H54 (cell line): ENCODE measurements at places on chromosomes 3 and 15.

- no peak for DNase-seq
Observed at GRCh38 chr3:42529468-42529867, 27.0 kb downstream of the VIPR1 start.

GRCh38 chr15:71679793-71680353, 130.5 kb upstream of the NR2E3 start:
- no peak for DNase-seq

- DNase-seq: no peak
Observed at GRCh38 chr15:98860281-98861041, 147.1 kb downstream of the PGPEP1L start.

GRCh38 chr3:10223676-10224639, 24.3 kb upstream of the TATDN2 start:
- no peak for DNase-seq

DNA sequence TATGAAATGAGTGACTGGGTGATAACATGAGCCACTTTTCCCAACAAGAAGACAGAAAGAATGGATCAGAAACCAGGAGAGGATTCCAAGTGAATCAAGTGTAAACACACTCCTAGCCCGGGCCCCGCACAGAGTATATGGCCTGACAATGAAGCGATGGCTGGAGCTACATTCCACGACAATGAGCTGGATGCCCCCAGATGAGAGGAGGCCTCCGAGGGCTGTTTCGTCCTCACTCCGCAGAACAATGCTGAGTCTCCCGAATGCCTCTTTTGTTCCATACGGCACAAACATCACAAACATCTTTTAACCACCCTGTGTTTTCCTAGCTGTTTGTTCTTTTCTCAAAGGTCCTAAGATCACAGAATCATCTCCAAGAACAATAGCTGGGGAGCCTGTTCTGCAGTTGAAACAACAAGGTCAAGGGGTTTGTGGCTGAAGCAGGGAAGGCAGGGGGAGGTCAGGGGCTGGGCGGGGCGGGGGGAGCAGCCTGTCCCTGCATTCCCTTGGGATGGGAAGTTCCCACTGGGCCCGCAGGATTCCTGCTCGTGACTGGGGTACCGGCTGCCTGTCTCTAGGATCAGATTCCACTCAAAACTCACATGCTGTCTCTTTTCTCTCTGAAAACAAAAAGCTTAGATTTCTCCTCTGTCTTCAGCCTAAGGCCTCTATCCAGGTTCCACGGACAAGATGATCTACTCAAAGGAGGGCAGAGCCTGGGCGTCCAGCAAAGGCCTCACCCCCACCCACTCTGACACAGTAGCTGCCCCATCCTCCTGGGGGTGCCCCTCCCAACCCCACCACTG, 151.3 kb downstream of the XXYLT1 start:
- DNase-seq: peak; percentile 93

GRCh38 chr3:188486126-188486525, 332.2 kb downstream of the LPP start:
- DNase-seq: no peak

DNA sequence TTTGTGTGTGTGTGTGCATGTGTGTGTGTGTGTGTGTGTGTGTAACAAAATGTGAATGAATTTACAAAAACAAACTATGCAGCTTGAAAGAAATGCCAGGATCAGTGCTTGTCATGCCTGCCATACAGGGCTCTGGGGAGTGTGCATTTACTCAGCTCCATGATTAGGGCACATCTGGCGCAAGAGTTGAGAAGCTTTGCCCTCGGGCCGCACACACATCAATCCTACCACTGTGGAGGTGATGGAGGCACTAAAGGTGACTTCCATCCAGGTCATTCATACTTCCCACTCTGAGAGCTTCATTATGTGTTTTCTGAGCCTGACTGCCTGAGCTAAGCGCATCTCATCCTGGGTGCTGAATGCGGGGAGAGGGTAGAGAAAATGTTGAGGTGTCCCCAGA, 72.0 kb upstream of the ZBED2 start:
- DNase-seq: no peak

GRCh38 chr3:12139111-12139511, 19.6 kb downstream of the TIMP4 start:
- DNase-seq: no peak

DNA sequence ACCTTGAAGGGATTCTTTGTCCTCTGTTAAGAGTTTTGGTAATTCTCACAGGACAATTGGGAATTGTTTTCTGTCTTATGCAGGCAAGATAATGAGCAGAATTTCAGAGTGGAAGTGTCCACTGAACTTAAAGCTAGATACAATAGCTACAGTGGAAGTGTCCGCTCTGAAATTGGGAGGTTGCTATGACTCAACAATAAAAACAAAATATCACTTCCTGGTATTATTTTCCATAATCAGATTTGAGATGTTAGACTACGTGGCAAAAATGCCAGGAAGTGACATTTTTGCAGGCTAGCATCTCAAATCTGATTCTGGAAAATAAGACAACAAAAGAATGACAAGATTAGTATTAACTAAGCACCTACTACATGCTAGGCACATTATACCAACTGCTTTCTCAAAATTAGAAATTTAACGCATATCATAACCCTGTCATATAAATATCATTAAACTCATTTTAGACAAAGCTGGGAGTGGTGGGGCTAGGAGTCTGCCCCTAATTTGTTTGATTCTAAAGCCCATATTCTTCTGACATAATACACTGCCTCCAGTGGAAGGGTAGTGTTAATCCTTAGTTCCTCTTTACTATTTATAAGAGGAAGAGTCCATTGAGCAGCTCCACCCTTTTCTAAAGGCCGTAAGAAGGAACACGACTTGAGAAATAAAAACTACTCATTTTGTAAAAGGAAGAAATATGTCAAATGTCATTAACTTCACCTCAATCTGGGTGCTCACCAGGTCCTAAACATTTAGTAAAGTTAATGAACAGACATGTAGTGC, 266.9 kb upstream of the STT3B start:
- DNase-seq: no peak

DNA sequence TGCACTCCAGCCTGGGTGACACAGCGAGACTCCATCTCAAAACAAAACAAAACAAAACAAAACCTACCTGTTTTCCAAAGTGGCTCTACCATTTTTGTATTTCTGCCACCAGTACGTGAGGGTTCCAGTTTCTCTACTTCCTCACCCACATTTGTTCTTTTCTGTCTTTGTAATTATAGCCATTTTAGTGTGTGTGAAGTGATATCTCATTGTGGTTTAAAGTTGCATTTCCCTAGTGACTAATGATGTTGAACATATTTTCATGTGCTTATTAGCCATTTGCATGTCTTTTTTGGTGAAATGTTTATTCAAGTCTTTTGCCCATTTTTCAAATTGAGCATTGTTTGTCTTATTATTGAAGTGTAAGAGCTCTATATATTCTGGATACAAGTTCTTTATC, 50.7 kb downstream of the TRA2B start:
- no peak for DNase-seq

GRCh38 chr15:63211549-63211948, 22.1 kb downstream of the RAB8B start:
- no peak for DNase-seq

- peak; percentile 5 for DNase-seq
Observed at GRCh38 chr3:112814266-112814665, 32.4 kb downstream of the CD200R1L start.

DNA sequence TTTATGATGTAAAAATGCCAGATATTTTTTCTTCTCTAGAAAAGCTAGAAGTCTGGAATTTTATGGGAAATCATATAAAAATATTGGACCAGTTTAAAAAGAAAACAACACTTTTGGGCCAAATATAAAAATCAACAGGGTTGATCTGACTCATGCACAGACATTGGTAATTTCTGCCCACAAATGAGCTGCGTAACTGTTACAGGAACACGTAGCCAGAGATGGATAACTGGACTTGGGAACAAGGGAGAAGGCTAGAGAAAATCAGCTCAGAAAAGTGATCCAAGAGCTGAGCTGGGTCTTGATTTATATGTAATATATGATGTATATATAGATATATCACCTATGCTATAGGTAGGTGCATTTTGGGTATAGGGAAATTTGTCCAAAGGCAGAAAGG, 36.8 kb upstream of the NAALADL2 start:
- DNase-seq: no peak

- DNase-seq: no peak
Observed at GRCh38 chr3:99872923-99873254, 55.2 kb downstream of the CMSS1 start.

DNA sequence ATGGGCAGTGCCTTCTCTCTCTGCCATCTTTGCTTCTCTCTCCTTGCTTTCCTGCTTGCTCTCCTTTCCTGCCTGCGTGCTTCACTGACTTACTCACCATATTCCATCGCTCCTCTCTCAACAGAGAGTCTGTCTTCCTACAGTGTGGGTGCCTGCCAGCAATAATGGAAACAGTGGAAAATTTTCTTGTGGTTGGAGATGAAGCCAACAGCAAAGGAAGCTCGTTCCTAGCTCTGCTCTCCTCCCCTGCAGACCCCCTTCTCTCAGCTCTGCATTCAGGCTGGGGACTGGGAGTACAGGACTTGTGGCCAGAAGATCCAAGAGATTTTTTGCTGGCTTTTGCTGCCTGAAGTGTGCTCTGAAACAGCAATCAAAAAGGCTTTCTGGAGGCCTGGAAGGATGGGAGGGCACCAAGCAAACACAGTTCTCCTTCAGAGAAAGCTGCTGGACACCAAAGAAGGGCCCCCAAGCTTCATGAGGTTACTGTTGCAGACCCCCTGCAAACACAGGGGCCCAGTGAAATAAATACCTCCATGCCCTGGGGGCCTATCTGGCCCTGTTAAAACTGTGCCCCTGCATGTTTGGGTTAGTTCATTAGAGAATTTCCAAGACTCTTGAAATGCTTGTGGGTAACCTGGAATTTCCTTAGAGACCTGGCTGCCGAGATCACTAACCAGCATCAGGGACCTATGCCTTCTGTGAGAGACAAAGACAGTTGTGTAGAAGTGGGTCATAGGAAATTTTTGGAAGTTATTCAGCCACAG, 149.9 kb upstream of the RASGRP1 start:
- peak; percentile 31 for DNase-seq

GRCh38 chr3:4517093-4517492, 23.9 kb downstream of the ITPR1 start:
- DNase-seq: no peak

- DNase-seq: no peak
Observed at GRCh38 chr3:137760341-137761098, 3.6 kb upstream of the SOX14 start.

- DNase-seq: no peak
Observed at GRCh38 chr3:112411425-112411824, 78.5 kb downstream of the CD200 start.

DNA sequence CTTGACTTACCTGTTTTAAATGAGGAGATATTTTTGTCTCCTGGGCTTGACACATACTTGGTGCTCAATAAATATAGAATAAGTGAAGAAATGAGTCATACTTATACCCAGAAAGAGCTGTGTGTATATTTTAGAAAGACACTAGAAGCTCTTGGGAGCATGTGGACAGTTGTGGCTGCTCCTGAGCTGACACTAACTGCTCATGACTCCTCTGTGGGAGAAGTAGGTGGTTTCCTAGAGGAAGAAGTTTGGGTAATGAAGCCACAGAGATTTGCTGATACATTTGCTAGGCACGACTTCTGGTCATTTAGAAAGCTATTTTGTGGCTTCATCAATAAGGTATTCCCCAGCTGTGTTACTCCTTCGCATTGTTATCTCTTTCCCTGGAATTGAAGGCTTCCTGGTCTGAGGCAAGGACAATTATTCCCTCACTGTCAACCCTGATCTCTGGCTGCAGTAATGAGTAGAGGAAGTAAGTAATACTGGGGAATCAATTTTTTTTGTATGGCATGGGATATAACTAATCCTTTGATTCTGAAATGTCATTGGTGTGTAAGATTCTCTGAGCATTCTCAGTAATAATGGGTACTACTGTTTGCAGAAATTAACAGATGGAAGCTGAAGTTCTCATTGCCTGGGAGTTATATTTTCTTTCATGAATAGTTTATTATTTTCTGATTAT, 79.6 kb upstream of the DCBLD2 start:
- no peak for DNase-seq

GRCh38 chr3:149426325-149426724, 48.2 kb upstream of the TM4SF4 start:
- no peak for DNase-seq

DNA sequence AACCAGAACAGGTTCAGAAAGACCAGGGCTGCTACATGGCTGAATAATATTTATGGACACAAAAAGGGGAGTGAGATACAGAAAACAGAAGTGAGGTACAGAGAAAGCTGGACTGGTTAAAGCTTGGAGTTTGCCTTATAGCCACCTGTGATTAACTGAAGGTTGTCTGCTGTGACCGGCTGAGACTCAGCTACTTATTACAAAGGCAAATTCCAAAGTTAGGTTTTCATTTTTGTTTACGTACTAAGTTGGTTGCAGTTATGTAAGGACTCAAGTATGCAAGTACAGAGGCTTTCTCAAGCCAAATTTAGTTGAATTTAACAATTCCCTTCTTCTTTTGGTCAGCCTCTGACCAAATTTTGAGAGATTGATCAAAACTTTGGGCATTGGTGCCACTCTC, 264.6 kb downstream of the THSD4 start:
- no peak for DNase-seq

- no peak for DNase-seq
Observed at GRCh38 chr3:135964160-135964955, 1.2 kb upstream of the PPP2R3A start.

DNA sequence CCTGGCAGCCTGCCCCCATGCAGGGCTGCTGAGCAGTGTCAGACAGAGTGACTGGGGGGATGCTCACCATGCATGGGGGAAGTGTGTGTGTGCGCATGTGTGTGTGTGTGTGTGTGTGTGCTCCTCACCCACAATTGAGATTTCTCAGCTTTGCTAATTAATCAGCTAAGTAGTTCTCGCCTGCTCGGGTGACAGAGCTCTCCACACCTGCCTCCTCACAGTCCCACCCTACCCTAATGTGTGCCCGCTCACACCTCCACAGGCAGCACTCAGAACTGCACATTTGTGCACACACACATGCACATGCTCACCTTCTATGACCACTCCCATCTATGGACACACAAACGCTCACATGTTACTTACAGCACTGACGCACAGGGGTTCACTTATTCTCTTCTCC, 37.3 kb downstream of the CACNA2D2 start:
- no peak for DNase-seq

DNA sequence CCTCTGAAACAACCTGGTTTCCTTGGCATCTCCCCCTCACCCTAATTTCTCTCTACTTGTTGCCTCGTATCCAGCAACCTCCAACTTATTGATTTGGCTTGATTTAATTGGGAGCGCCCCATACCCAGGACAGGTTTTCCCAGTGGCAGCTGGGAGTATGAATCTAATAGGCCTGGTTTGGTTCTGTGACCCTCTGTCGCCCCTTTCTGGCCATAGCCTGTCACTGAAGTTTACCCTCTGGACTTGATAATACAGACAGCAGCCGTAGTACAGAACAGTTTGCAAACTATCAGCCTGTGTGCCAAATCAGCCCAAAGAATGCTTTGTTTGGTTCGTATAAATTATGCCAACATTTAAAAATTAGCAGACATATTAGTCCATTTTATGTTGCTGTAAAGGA, 525.1 kb upstream of the GOLIM4 start:
- DNase-seq: peak; percentile 6

- DNase-seq: no peak
Observed at GRCh38 chr3:139639662-139640061, 38.1 kb downstream of the NMNAT3 start.

- DNase-seq: no peak
Observed at GRCh38 chr15:72487070-72487797, 13.1 kb downstream of the ARIH1 start.

- DNase-seq: no peak
Observed at GRCh38 chr3:61638741-61639140, 77.4 kb downstream of the PTPRG start.

GRCh38 chr3:105561876-105562275, 195.2 kb downstream of the ALCAM start:
- DNase-seq: no peak

GRCh38 chr3:32495085-32495484, 7.6 kb downstream of the CMTM6 start:
- DNase-seq: no peak

GRCh38 chr3:43872301-43872700, 181.6 kb downstream of the ABHD5 start:
- DNase-seq: peak; percentile 80
